Inflammatory macrophage treated with lipopolysaccharide for 4 hours (primary cell): ENCODE measurements at places on chromosomes 5 and 9.

DNA sequence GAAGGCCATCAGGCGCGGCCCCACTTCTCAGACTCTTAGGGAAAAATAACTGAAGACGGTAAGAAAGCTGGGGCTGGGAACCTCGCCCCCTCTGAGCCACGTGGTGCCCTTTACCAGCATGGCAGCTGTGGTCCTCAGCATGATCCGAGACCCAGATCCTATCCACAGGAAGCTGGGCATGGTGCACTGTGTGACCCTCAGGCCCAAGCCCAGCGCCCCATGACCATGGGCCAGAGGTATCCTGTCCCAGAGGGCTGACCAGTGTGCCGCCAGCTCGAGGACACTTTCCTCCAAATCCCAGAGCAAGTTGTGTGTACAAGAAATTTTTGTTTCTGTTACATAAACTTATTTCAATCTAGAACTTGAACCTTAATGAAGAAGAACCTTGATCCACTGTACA is 28.1 kb downstream of the TERT start:
- DNase-seq = no peak

DNA sequence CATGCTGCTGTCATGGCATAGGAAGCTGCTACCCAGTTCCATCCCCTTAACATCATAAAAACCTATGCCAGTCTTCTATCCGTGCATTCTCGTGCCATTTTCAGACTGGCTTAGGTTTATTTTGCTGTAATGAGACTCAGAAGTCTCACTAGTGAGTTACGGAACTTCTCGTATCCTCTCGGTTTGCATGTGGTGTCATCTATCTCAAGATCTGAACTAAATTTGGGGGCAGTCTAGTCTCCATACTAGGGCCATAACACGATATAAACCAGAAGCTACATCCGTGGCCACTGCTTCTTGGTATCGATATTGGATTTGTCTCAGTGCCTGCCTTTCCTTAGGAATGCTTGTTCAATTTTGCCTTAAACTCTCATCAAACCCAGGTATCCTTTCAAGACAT is 771.2 kb upstream of the CDH10 start:
- no peak for DNase-seq

- DNase-seq = peak; percentile 78
Observed at GRCh38 chr9:129595903-129596540, 24.9 kb downstream of the C9orf50 start.

DNA sequence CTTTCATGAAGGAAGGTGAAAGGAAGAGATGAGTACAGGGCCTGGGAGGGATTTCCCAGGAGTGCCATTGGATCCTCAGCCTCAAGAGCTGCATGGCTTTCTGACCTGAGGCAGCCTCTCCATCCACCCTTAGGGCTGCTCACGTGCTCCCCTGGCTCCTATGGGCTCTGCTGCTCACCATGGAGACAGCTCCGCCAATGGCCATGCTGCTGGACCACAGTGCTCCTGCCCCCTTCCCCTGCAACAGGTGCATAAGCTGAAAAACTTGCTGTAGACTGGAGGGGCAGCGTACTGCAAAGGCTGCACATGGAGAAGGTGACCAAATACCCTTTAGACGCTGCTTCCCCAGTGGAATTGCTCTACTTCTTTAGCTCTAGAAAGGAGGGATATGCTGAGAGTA is 112.7 kb upstream of the PANK3 start:
- no peak for DNase-seq

DNA sequence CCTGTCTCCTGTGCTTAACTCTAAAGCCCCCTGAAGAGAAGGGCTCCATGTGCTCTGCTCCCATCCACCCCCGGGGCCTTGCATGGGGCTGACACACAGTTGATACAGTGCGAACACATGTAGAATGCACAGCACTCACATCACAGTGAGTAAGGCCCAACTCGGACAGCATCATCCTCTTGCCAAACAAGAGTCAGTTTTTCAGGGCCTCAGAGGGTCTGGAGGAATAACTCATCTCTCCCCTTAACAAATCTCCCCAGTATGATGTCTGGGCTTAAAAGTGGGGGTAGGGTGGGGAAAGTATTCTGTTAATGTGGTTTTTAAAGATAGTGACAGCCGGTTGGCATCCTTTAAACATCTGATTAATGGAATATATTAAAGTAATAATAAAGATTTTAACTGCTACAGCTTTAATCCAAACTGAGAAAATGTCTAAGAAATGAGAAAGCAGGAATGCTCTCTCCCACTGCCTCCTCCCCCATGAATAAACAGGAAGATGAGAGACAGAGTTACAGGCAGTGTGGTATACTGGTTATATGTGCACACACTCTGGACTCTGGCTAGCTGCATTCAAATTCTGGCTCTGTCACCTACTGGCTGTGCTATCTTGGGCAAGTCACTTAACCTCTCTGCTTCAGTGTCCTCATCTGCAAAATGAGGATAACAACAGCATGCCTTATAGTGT is 22.5 kb downstream of the APBA1 start:
- DNase-seq = no peak

GRCh38 chr5:504326-505154 is 19.7 kb downstream of the SLC9A3 start:
- no peak for DNase-seq

GRCh38 chr5:7763621-7764072 is 87.3 kb downstream of the CFAP90 start:
- no peak for DNase-seq

- DNase-seq = no peak
Observed at GRCh38 chr5:59757442-59757841, 136.1 kb downstream of the PDE4D start.

GRCh38 chr5:172642051-172642409 is 967 bp downstream of the NEURL1B start:
- no peak for DNase-seq

GRCh38 chr5:126334760-126335159 is 88.4 kb upstream of the GRAMD2B start:
- DNase-seq = no peak

DNA sequence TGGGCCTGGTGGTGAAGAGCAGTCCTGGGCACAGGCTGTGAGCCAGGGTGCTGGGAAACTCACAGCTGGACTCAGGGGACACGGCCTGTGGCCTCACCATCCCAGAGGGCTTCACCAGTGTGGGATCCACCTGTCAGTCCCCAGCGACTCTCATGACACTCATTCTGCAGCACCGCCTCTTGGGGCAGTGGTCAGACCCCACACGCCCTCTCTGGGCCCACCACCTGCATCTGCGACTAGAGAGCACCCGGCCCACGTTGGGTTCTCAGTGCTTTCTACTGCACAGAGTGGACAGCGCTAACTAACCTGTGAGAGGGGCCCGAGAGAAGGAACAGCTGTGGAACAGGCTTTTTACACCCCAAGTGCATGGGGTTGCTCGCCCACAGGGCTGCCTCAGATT is 45.8 kb upstream of the GARNL3 start:
- no peak for DNase-seq

GRCh38 chr5:117143406-117143805 is 568.8 kb upstream of the SEMA6A start:
- DNase-seq = no peak

DNA sequence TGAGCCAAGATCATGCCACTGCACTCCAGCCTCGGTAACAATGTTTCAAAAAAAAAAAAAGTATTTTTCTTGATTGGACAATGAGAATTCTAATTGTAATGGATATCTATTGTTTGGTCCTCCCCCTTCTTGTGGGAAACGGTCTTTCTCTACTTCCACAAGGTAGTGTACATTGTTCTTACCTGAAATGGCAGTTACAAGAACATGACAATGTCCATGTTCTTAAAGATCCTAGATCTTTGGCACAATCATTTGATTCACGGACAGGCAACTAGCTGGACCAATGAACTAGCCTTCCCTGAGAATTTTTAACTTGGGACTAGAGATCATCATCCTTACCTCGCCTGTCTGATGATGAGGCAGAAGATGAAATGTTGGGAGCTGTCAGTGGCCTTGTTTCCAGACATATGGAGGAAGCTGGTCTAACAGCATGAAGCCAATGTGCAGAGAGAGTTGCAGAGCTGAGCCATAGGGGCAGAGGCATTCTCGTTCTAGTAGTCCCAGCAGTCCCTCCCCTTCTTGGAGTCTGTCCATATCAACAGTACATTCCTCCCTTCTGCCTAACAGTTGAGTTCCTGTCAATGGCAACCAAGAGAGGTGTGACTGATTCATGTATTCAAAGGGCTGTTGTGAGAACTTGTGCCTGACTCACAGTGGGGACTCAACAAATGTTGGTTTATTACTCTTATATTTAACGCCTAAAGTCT is 2.1 kb upstream of the MARCHF6 start:
- DNase-seq = no peak

- DNase-seq = peak; percentile 49
Observed at GRCh38 chr5:39469176-39469575, 44.4 kb upstream of the DAB2 start.

DNA sequence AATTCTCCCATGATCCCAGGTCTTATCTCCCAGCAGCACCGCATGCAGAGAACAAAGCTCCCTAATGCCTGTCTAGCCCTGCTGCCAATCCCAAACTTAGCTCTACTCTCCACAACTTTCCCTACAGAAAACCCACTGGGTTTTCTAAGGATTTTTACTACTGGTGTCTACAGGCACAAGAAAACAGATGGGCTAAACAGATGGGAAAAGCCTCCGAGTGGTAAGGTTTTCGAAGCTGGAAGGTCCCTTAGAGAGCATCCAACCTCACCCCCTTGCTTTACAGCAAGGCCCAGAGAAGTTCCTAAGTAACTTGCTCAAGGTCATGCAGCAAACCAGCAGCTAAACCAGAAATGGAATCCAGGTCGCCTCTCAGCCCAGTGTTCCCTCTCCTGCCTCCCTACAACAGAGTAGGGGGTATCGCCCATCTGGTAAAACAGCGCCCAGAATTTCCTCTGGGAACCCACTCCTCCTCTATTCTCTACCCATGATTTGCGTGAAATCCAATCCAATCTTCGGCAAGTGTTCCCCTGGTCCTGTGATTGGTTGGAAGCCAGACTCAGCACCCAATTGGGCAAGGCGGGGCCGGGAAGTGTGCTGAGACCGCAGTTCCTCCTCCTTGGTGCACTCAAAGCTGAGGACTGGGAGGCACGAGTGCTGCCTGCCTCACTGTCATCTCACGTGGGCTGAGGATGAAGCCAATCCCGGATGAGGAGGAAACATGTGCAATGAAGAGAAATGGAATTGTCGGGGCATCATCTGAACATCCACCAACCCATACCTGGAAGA is 20.8 kb downstream of the CPLX2 start:
- no peak for DNase-seq

GRCh38 chr5:139677736-139678613 is 29.8 kb downstream of the CXXC5 start:
- no peak for DNase-seq

- no peak for DNase-seq
Observed at GRCh38 chr5:113036826-113037225, 60.2 kb downstream of the DCP2 start.

DNA sequence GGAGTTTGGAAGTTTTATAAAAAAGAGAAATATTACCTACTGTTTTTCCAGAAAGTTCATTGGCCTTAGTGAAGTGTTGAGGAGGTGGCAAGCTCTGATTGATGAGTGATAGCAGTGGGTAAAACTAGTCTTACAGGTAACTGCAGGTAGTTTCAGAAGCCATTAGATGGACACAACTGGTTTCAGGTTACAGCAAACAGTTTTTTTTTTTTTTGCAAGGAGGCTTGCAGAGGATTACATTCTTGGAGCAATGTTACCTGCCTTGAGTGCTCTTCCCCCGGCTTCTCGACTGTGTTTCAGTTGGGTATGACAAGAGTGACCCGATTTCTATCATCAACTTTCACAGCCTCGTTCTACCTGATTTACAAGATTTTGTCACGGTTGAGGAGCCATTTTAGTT is 333.4 kb downstream of the YTHDC2 start:
- DNase-seq = no peak

DNA sequence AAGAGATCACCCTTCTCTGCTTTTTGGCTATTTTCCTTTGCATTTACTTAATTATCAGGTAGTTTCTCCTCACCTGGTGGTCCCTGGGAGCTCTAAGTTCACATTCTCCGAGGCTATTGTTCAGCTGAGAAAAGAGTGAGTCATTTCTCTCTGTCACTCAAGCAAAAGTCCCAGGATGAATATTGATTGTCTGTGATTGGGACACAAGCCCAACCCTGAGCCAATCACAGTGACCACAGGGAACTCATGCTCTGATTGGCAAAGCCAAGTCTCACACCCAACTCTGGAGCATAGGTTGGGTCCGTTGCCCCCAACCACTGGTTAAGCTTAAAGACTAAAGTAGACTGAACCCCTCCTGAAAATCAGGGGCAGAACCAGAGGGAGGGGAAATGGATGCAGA is 27.8 kb upstream of the FAT2 start:
- DNase-seq = no peak

DNA sequence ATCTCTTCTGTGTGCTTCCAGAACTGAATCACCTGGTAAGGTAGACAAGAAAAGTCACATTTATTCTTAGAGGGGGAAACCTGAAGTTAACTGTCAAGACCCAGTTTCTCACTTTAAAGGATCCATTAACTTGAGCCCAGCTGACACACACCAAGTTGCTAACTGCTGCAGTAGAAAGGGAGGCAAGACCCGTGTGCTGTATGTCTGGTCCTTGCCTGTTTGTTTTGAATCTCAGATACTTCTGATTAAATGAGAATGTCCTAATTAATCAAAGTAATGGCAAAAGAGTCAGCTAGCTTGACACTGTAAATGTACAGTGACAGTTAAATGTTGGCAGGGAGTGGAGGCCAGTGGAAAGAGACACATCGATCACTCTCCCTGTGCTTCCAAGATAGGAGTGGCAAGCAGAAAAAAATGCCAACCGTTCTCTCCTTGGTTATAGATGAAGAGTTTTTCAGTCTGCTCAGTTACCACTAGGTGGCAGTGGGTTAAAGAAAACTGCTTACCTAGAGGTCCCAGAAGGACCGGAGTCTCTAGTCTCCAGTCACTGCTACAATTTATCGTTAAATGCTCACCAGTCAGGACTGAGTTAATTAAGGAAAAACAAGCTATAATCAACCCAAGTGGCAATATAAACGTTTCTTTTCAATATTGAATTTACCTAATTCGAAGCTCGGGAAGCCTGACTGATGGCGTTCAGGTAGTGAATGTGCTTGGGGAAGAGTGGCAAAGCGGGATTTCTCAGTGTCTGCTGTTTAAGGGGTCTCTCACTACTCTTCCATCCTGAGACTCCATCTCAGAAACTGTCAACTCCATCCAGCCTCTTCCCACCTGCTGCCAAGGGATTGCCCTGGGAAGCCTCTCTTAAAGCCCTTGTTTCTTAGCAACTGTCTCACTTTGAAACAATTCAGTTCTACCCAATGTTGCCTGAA is 18.4 kb downstream of the LSM11 start:
- peak; percentile 62 for DNase-seq

DNA sequence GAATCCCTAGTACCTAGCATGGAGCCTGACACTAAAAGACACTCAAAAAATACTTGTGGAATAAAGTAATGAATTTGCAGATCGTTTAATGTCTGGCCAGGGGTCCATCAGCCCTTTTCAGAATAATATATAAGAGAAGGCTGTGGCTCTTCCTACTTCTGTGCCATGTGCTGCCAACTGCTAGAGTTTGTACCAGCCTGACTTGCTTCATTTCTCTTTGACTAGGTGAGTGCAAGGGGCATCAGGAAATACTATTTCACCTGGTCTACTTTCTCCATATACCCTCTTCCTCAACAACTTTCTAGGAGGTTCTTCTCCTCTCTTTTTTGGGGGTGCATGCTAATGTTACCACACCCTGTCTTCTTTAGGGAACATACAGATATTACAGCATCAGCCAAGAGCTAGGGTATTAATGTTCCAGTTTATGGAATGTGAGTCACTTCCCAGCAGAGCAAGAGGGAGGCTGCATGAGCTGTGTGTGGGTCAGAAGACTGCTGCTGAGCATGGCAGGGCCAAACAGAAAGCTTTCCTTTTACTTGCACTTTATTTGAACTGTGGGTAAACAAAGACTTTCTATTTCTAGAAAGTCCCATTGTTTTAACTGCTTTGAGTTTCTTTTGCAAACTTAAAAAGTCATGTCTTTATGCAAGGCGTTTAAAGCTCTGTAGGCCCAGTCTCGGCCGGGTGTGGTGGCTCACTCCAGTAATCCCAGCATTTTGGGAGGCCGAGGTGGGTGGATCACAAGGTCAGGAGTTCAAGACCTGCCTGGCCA is 158.9 kb downstream of the ADAMTSL1 start:
- DNase-seq = no peak
